ENCODE measurements at places on chromosomes 3 and 15.
A peak's percentile ranks its signal among the peaks of the same experiment; 100 is the strongest.

- DNase-seq = no peak
Measured at GRCh38 chr3:110618512-110619226, 452.9 kb upstream of the NECTIN3 start.

GRCh38 chr3:89087851-89088250 is 19.6 kb upstream of the EPHA3 start:
- DNase-seq = no peak

- DNase-seq = no peak
Measured at GRCh38 chr3:65939801-65940246, 98.9 kb downstream of the MAGI1 start.

GRCh38 chr3:119352863-119353527 is 58.8 kb downstream of the ARHGAP31 start:
- DNase-seq = peak; percentile 53

GRCh38 chr15:74542166-74543042 is 1.4 kb downstream of the ARID3B start:
- no peak for DNase-seq

GRCh38 chr3:126556637-126557414 is 1.9 kb downstream of the C3orf22 start:
- DNase-seq = no peak

GRCh38 chr15:58924327-58924726 is 9.2 kb downstream of the SLTM start:
- DNase-seq = no peak

All from NCI-H446 (cell line).